ENCODE measurements at places on chromosomes 7 and 10.

- DNase-seq, result peak; percentile 31
Measured at GRCh38 chr10:30434273-30435072, 489 bp downstream of the MAP3K8 start.

DNA sequence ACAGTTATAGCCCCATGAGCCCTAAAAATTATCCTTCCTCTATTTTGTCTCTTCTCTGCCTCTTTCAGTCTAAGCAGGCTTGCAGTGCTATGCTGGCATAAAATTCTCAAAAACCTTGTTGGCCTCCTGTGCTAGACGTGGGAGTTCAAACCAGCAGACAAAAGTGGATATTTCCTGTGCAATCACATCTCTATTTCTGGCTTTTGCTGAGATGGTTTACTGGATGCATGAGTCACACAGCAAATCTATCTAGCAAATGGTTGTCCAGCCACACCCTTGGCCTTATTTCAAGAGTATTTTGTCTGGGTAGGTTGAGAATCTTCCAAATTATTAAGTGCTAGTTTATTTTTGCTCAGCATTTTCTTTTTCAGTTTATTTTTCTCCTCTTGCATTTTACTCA lies 370.8 kb downstream of the CDC14C start:
- DNase-seq, result no peak

GRCh38 chr10:104327745-104328645 lies 10.3 kb downstream of the ITPRIP start:
- DNase-seq, result no peak

GRCh38 chr10:102118867-102119266 lies 1.3 kb downstream of the LDB1 start:
- DNase-seq, result no peak

DNA sequence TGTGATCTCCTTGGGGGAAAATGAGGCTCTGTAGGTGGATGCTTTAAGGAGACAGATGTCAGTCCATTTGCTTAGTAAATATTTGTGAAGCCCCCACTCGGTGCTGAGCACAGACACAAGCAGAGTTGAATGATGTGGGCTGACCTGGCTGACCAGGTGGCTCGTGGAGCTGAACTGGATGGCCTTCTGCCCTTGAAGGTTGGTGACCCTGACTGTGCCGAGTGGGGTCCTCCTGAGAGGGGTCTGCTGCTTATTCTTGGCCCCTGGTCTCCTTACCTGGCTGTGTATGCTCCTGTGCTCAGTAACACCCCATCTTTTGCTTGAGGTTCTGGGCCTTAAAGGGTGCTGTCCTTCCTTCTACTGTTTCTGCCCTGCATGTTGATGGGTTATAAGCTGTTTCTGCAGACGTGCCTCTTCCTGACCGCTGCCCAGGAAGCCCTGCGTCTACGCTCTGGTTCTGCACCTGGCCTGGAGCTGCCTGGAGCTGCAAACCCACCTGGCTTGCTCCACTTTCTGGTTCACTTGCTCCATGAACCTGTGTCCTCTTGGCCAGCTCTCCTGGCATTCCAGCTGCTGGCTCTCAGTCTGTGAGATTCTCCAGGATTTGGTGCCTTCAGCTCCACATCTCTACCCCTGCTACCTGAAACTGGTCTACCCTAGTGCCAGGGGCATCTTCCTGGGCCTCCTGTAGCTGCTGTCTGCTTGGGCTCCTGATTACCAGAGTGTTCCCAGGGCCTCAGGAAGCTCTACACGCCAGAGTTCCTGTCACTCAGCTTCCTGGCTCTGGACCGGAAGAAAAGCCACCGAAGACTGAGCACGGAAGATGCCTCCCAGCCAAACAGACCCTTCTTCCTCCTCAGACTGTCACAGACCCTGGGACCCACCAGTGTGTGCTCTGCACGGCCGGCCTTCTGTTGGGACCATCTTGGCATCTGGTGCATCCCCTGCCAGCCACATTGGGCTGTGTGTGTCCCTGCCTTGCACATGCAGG lies 76.5 kb downstream of the ADCY1 start:
- DNase-seq, result no peak

GRCh38 chr7:25879799-25880198 lies 272.2 kb upstream of the NFE2L3 start:
- no peak for DNase-seq

DNA sequence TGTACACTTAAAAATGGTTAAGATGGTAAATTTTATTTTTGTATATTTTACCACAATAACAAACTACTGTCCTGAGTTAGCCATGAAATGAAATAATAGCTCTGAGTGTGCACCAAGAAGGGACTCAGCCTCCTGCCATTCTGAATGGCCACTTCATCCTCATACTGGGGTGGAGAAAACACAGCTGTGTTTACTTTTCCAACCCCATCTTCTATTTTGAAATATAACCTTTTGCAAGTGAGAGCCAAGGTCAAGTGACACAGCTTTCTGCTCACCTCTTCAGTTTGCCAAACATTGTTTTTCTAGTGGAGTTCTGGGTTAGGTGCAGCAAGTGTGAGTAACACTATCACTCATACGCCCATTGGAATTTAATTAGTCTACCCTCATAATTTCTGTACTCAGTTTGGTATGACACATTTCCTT lies 107.4 kb upstream of the GLCCI1 start:
- DNase-seq, result peak; percentile 7

DNA sequence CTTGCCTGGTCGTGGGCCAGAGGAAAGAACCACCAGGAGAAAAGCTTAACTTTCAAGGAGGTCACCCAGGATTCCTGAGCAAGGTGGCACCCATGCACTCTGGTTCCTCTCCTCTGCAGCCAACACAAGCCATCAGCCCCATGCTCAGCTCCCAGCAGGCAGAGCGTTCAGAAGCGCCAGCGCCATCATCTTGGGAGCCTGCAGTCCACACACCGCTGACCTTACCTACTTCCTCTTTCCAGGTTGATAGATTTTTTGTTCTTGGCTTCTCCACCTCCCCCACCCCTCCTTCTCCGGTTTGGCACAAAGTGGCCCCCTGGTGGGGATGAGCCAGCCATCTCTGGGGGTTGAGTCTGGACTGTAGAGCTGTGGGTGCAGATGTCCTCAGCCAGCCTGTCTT lies 1.7 kb upstream of the WDR86 start:
- no peak for DNase-seq

- DNase-seq, result peak; percentile 26
Measured at GRCh38 chr10:64648915-64649314, 1127.7 kb downstream of the REEP3 start.

DNA sequence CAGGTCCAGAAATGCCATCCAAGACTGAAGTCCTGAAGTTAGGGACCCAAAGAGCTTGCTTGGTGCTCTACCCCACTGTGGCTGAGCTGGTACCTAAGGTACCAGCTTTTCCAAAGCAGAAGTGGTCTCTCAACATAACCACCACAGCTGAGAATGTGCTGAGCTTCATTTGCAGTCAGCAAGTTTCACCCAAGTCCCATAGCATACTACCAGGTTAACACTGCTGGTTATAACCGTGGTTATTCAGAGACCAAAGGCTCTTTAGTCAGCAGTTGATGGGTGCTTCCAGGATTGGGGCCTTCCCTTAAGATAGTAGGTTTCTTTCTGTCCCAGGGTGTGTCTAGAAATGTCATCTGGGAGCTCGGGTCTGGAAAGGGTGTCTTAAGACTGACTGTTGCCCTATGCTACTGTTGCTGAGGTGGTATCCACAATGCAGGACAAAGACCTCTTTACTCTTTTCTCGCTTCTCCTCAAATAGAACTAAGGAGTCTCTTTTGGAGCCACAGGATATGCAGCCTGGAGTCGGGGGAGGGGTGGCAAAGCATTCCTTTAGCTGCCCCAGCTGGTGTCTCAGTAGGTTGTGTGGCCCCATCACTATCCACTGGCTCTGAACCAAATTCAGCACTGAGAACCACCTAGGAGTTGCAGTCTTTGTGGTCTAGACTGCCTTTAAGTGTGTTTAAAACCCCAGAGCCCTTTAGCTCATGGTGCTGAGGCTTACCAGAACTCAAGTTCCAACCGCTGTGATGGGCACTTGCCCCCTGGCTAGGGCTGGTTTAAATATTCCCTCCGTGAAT lies 354.9 kb upstream of the SEMA3C start:
- no peak for DNase-seq

- peak; percentile 15 for DNase-seq
Measured at GRCh38 chr7:104643587-104644217, 315.3 kb downstream of the LHFPL3 start.

- no peak for DNase-seq
Measured at GRCh38 chr10:10804061-10804460, 213.6 kb upstream of the CELF2 start.

DNA sequence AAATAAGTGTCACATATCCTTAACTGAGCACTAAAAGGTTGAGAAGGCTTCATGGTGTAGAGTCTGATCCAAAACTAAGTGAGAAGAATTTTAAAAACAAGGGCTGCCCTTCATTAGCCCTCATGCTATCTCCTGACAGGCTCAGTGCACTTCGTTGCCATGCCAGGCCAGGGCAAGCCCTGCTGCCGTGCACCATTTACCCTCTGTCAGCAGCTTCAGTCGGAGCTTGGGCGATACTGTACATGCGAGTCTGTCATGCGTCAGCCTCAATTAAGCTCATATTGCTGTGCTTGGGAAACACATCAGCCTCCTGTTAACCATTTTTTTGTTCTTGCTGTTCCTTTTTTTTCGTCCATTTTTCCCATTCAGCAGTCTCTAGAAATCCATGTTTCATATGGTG lies 166.6 kb downstream of the VTI1A start:
- DNase-seq, result no peak

DNA sequence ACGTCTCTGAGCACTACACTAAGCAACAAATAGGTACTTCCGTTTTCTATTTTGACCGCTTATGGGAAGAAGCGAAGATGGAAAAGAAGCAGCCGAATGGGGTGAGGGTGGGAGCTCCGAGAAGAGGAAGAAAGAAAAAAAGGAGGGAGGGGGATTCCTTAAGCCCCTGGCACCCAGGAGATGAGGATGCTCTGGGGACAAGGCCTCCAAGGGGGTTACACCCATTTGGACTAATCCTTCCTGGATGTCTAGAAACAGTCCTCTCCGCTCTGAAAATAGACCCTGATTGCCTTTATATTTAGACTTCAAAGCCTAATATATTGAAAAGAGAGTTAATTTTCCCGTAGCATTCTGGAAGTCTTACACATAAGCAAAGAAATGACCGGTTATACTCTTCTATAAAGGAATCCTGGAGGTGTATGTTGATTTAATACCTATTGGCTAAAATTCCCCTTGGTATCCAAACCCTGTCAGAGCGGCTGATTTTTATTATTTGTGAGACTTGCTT lies 676 bp upstream of the HTR7 start:
- DNase-seq, result no peak

DNA sequence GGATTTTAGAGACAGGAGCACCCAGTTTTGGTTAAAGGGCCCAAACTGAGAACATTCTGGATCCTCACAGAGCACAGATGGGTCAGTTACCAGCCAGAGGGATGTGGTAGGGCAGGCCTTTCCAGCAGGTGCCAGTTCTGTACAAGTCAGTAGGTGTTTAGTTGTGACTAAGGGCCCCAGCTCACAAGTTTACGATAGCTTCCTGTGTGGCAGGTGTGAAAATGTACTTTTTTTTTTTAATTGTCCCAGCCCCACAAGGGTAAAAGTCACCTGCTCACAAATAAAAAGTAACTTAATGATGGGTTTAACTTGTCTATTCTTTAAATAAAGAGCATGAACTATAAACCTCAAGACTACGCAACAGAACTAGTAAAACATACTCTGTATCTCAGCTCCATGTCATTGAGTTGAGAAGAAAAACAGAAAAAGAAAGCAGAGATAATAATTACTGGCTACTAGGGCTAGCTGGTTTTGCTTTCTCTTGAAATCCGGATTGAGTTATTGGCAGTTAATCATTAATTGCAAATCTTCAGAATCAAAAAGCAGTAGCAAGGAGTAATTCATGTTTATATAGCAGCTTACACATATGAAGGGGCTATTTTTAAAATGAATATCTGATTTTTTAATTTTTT lies 15.4 kb downstream of the NFE2L3 start:
- no peak for DNase-seq

GRCh38 chr10:21496343-21497176 lies 28.9 kb downstream of the SKIDA1 start:
- DNase-seq, result no peak

DNA sequence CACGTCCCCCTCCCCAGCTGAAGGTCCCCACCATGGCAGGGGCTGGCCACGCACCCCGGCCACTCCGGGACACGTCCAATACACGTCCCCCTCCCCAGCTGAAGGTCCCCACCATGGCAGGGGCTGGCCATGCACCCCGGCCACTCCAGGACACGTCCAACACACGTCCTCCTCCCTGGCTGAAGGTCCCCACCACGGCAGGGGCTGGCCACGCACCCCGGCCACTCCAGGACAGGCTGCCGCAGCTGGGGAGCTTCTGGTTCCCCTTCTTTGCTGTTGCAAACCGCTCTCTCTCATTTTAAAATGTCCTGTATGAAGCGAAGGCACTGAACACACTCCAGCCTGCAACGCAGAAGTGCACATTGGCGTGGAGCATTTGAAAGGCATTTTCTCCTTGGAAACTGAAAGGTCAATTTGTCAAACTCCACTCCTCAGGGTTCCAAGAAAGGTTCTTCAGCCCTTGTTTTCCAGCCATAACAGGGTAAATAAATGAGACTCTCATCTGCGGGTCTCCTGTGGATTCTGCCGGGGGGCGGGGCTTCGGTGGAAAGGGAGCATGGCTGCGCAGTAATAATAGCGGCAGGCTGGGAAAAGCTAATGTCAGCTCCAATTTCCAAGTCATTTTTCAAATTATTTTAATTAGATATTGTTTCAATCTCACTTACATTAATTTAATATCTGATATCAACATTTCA lies 580.3 kb downstream of the DNAJB6 start:
- no peak for DNase-seq

- DNase-seq, result no peak
Measured at GRCh38 chr7:157679607-157680006, 342.8 kb downstream of the DNAJB6 start.

- DNase-seq, result no peak
Measured at GRCh38 chr7:155470686-155471638, 13.0 kb downstream of the EN2 start.

DNA sequence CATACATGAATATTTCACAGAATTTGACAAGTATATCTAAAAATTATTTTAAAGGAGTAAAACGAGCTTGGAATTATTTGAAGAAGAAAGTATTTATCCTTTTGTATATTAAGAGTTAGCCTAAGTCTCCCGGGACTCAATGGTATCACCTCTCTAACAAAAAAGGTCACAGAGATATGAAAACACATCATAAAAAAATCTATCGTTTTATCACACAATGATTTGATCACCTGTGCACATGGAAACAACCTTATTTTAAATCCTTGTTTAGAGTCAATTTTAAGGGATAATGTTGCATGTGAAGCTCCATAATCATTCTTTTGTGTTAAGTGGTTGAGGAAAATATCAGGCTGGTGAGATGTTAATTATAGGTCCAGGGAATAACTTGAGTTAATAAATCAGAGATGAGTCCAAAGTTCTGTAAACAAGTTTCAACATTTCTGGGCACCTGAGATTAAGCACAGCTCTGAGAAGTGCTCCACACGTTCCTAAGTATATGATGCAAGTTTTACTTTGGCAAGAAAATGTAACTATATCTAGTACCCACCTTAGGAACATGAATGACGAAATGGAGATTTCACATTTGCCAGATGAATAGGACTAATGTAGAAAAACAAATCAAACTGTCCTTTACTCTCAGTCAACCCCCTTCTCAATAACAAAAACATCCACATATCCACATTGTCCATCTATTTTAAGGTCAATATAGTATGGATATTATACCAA lies 148.5 kb upstream of the AKR1E2 start:
- no peak for DNase-seq
